ENCODE measurements at places on chromosomes 1 and 21. TPM values are rescaled to one million over a fixed set of nuclear protein-coding genes. Genes with fewer than 3 reads are reported as not detected.

The LAX1 gene
- 0.15 TPM for total RNA-seq

- DNase-seq, result no peak
These were observed 128.1 kb upstream of the CTTNBP2NL start for GRCh38 chr1:112267929-112268328.

DNA sequence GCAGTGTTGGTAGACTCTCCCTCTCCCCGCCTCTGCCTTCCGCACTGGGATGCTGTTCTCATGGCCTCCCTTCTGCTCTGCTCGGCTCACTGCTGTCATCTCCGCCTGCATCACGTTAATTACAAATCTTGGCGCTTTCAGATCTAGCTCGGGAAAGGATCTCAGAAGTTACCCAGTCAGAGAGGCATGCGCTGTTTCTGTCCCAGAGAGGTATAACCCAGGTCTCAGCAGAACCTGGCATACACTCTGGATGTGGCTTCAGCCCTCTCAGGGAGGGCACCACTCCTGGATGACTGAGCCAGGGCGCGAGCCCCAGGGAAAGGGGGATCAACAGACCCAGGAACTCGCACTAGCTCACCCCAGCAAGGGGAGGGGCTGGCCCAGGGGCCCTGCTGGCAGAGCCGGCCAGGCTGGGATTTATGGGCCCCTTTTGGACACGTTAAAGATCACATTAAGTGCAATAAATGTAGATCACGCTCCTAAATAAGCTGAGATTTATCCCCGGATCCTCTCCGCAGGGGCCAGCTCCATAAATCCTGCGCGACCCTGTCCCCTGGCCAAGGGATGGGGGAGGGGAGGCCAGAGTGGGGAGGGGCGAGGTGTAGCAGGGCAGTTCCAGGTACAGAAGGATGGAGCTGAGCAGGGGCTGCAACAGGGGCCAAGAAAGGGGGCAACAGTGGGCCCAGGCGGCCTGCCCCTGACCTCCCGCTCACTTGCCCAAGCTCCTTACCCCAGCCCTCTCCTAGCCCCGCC, 101.3 kb upstream of the ZBTB40 start:
- DNase-seq, result peak; percentile 78

GRCh38 chr1:199290186-199290585, 651.3 kb downstream of the PTPRC start:
- no peak for DNase-seq

The SLAMF7 gene
- total RNA-seq, result not detected

The CLDN14 gene
- not detected for total RNA-seq

GRCh38 chr1:165674599-165674998, 23.8 kb downstream of the ALDH9A1 start:
- DNase-seq, result no peak

GRCh38 chr21:35021546-35021945, 27.6 kb downstream of the RUNX1 start:
- peak; percentile 30 for DNase-seq

DNA sequence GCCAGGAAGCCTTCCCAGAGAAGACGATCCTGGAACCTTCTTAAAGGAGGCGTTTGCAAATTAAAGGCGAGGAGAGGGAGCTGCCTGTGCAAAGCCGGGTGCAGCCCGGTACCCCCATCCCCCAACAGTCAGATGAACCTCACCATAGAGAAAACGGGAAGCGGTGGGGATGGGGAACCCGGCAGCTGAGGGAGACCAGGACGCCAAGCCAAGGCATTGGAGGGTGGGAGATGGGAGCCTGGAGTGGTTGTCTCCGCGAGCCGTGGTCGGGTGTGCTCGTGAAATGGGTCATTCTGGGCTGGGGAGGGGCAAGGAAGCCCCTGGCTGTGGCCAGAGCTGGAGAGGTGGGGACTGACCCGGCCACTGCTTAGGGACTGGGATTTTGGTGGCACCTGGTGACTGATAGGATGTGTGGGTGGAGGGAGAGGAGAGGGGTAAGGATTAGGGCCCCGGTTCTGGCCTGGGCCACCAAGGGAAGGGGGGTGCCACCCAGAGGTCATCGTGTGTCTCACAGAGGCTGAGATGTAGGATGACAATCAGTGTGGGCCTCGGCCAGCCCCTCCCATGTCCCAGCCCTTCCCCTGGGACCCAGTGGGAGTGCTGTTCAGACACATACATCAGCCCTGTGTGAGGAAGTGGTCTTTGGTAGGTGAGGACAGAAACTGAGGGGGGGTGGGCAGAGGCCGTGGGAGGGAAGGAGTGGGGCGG, 676 bp upstream of the PADI2 start:
- peak; percentile 74 for DNase-seq

DNA sequence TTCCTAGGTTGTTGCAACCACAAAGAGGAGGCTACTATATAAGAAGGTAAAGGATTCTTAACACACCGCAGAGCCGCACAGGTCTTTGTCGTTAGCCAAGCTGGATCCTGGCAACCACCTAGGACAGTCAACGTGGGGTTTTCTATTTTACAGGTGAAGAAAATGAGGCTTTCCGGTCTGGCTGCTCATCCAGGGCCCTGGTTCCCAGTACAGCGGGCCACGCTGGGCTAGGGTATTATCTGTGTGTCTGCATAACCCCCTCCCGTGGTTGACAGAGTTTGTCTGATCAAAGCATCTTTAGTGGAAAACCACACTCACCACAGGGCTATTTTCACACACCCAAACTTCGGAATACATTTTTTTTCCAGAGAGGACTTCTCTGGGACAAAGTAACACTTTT, 39.0 kb upstream of the PDE9A start:
- DNase-seq, result no peak

- peak; percentile 81 for DNase-seq
These were observed 664 bp downstream of the BACE2 start for GRCh38 chr21:41168391-41169257.

DNA sequence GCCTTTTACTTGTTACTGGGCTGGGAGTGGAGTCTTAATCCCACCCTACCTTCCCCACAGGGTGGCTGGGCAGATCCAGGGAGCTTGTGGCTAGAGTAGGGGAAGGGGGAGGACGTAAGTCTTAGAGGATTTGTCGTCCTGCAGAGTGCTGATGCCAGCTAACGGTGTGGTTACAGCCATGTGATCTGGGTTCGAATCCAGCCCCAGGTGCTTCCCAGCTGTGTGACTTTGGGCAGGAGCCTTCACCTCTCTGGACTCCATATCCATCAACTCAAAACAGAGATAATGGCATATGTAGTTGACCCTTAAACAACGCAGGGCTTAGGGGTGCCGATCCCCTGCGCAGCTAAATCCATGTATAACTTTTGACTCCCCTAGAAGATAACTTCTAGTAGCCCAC, 108.4 kb upstream of the TMEM51 start:
- no peak for DNase-seq

The BCAN gene
- 0.31 TPM for total RNA-seq

DNA sequence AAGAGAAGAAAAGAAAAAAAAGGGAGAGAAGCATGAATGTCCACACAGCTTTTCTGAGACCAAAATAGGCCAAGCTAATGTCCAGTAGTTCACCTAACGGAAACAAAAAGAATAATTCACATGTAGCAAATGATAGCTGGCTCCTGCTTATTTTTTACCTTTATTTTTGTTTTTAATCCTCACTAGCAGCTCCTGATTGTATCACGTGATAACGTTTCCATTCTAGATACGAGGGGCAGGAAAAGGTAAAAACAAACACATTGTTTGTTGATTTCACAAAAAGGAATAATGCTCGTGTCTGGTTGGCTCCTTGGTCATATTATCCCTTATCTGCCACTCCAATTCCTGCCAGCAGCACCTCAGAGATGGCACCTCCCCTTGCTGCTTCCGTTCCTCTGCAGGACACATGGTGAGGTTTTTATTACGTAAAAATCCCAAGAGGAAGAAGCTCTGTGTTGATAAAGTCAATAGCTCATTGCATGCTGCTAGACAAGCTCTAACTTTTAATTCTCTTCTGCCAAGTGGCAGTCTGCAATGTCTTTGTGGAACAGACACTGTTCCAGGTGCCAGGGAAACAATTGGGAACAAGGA, 201.7 kb downstream of the CRB1 start:
- DNase-seq, result no peak

The HUNK gene
- total RNA-seq, result 4.8 TPM

DNA sequence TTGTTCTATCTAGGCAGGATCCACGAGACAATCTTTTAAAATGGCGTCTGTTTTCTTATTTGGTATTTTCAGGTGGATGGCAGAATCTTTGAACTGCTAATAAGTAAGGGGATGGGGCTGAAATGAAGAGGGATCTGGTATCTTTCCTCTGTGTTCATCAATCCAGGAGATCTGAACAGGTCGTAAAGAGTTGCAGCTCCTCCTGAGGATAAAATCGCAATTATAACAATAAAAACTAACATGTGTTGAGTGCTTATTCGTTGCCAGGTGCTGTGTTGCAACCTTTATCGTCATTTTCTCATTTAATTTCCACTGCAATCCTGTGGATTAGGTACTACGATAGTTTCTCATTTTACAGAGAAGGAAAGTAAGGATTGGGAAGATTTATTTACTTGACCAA, 134.6 kb upstream of the DPYD start:
- DNase-seq, result no peak

The CD34 gene
- total RNA-seq, result 1.4 TPM

The CCDC27 gene
- not detected for total RNA-seq

GRCh38 chr1:199851439-199852140, 175.9 kb upstream of the NR5A2 start:
- DNase-seq, result no peak

The CLIC6 gene
- total RNA-seq, result 1.7 TPM

- DNase-seq, result no peak
These were observed 2.3 kb upstream of the TNNT2 start for GRCh38 chr1:201379733-201380242.

- no peak for DNase-seq
These were observed 43.0 kb upstream of the TRABD2B start for GRCh38 chr1:48040154-48040553.

DNA sequence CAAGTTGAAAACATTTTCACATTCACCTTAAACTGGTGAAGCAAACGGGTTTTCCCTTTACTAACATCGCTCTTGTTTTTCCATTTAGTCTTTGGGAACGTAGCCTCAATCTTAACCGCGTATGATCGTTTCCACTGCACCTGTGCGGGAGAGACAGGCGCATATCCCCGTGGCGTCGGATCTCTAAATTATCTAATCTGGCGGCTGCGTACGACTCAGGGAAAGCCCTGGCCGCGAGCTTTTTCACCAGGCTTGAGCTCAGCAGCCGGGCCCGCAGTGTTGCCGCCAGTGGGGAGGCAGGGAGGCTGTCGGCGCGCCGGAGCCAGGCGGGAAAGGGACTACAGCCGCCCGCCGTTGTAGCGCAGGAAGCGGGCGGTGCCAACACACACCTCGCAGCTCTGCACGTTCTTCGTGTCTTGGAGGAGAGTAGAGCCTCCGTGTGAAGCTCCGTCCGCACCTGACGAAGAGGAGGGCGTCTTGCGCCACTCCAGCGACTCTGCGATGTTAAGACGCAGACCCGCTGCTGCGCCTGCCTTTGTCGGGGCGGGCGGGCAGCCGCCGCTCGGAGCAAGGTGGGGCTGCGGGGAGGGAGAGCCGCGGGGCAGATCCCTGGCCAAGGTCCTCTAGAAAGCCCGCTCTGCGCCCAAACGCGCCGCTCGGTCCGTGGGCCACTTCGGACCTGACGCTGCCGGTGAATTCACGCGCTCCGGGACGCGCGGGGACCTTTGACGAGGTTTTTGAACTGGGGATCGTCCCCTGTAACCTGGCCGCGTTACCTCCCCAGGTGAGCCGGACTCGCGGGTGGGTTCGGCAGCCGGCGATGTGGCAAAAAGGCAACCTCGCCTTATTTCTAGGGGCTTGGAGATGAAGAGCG, 18.5 kb upstream of the TBX15 start:
- DNase-seq, result peak; percentile 61

The SYTL1 gene
- total RNA-seq, result 7.5 TPM

The MIXL1 gene
- total RNA-seq, result 86.3 TPM

The STXBP3 gene
- total RNA-seq, result 38.5 TPM

DNA sequence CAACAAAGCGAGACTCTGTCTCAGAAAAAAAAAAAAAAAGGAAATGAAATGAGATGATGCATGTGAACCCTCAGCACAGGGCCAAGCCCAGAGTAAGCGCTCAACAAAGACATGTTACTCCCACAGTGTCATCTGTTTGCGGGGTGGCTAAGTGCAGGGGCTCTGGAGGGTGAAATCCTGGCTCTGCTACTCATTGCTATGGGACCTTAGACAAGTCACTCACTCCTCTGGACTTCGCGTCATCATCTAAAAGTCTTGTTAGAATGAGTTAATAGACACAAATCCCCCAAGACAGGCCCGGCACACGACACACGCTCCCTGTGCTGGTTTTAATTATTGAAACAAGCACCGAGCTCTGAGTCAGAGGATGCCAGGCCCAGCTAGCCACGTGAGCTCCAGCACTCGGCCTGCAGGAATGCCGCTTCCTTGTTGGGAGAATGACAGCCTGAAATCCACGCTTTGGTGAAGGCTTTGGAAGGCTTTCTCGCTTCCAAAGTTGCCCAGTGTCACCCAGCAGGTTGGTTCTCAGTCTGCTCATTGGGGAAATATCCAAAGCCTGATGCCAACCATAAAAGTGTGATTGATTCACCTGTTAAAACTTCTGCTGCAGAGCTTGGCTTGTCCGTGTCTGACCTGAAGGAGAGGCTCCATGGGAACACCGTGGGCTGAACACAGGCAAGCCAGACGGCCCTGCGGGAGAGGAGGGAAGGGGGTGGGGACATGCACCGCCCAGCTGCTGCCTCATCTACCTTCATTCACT, 36.7 kb upstream of the TARDBP start:
- peak; percentile 72 for DNase-seq

DNA sequence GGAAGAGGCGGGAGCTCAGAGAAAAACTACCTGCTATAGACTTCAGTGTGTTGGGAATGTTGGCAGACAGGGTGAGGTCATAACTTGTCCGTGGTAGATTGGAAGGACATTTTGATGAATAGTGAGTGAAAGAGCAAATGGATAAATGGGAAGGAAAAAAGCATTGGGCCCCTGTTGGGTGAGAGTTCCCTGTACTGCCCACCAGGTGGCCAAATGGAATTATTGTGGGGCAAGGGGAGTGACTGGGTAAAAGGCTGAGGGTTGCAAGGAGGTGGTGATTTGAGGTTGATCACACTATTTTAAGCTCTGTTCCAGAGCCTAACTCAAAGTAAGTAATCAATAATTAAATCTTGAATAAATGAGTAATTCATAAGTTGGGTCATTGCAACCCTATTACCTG, 60.4 kb downstream of the MRPS6 start:
- DNase-seq, result no peak
